Cortex of kidney (tissue), 1 donor: ENCODE measurements at places on chromosomes 12 and 14.

DNA sequence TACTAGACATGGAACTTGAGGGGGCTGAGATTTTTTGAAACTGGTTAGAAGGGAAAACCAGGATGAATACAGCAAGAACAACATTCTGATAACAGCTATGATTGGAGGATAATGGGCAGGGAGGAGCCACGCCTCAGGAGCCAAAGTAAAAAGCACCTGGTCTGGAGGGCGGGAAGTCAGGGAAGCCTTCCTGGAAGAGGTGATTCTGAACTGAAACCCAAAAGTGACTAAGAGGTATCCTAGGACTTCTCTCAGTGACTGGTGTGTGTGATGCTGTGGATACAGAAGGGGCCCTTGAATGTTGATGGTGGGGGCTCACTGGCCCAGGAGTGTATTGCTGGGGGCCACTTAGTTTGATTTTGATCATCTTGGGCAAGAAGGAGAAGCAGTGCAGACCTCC lies 18.8 kb upstream of the GPR68 start:
- DNase-seq: no peak

GRCh38 chr14:50063876-50064420 lies 52.4 kb downstream of the VCPKMT start:
- DNase-seq: no peak

DNA sequence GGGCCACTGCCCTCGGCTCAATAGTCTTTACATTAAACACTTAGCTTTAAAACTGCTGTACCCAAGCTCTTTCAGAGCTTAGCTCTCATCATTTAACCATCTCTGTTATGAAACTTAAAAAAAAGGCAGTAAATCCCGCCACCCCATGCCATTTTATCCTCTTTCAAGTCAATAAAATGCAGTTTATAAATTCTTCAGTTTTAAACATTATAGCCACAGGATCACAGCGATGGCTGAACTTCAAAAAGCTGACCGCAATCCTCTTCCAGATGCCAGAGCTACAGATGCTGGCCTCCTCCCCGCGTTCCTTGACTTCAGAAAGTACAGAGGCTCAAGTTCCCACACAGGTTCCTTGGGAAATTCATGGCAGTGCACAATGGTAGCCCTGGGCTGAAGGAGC lies 4.2 kb downstream of the OR10G3 start:
- no peak for DNase-seq

- no peak for DNase-seq
These were observed 121.5 kb downstream of the SLC15A5 start for GRCh38 chr12:16155938-16156337.

- DNase-seq: no peak
These were observed 184.8 kb downstream of the SPTSSA start for GRCh38 chr14:34277191-34277590.

GRCh38 chr14:53951627-53952303 lies 4.9 kb downstream of the BMP4 start:
- no peak for DNase-seq

- DNase-seq: no peak
These were observed 146.6 kb upstream of the PLEKHG7 start for GRCh38 chr12:92556141-92556540.

DNA sequence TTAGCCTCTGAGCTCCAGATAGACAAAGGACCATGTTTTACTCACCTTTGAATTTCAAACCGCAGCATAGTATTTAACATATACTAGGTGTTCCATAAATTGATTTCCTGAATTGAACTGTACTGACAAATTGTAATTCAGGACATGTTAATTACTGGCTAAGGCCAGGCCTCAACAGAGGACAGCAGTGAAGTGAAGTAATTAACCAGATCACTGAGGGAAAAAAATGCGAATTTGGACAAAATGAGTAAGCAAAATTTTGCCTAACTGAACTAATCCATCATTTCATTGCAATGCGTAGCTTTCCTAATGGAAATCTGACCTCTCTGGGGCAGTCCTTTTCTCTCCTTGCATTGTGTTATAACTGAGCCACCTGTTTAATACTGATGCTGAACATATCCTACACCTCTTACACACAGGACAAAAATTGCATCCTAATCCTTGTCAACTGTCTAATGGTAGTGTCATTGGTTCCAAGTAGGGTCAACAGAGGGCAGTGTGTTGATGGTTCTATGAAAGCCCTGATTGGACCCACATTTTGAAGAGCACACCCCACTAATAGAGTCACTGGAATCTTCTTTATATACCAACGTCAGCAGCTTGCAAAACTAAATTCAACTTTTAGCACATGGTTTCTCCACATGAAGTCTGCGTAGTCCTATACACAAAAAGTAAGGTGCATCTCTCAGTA lies 148.4 kb downstream of the SLC25A21 start:
- no peak for DNase-seq

DNA sequence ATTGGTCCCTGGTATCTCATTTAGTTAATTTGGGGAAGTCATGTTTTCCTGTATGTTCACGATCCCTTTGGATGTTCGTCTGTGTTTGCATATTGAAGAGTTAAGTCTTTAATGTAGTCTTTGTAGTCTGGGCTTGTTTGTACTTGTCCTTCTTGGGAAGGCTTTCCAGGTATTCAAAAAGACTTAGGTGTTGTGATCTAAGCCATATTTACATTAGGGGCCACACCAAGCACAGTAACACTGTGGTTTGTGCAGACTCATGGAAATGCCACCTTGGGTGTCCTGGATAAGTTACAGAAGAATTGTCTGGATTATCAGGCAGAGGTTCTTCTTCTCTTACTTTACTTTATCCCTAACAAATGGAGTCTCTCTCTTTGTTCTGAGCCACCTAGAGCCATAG lies 380.3 kb downstream of the CCER1 start:
- DNase-seq: no peak

DNA sequence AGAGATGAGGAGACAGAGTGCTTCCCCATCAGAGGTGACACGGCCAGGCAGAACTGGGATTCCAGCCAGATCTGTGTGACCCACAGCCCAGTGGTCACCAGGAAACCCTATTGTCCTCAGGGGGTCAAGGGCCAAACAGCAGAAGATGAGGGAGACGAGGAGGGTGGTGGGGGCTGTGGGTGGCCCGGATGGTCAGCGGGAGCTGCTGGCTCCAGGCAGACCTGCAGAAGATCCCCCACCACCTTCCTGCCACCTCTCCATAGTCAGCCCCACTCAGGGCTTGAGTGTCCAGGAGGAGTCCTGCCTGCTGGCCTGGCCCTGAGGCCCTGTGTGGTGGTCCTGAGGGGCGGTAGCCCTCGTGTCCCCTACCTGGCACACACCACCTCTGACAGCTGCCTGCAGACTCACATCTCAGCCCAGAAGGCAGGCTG lies 136.8 kb downstream of the CALM1 start:
- DNase-seq: no peak

- no peak for DNase-seq
These were observed 375.7 kb downstream of the NELL2 start for GRCh38 chr12:44500423-44500822.

- no peak for DNase-seq
These were observed 411.0 kb upstream of the OR4E1 start for GRCh38 chr14:22084393-22085281.

- no peak for DNase-seq
These were observed 14.5 kb upstream of the PWP1 start for GRCh38 chr12:107670999-107671643.

DNA sequence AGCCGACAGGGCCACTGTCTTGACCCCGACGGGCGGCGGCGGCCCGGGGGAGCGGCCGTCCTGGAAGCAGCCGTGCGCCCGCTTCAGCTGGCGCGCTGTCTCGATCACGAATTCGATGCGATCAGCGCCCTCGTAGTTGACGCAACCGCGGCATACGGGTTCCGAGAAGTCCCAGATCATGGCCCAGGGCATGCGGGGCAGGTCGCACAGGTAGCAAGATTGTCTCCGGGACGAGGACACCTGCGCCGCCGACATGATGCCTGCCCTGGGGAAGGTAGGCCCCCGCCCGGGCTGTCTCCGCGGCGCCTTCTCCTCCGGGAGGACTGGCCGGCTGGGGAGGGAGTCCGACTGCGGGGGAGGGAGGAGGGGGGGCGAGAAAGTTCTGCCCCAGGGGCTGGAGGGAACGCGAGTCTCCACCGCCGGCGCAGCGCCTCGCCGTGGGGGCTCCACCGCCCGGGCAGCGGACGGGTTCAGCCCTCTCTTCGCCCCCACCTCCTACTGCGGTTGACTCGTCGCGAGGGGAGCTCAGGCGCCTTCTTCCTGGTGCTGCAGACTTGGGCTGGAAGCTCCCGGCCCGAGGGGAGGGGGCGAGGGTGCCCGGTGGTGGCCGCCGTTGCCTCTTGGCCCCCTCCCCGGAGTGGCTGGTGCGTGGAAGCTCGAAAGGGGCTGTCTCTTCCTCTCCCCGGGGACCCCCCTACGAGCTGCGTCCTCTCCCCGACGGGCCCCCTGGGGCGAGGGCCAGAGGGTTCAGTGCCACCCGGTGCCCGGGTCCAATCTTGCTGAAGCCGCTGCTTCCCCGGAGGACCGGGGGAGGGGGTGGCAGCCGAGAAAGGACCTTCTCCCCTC lies 747 bp downstream of the IRF2BPL start:
- DNase-seq: no peak

- no peak for DNase-seq
These were observed 15.2 kb downstream of the NAA30 start for GRCh38 chr14:57405562-57405961.

GRCh38 chr14:56027916-56028712 lies 90.1 kb upstream of the PELI2 start:
- DNase-seq: no peak

DNA sequence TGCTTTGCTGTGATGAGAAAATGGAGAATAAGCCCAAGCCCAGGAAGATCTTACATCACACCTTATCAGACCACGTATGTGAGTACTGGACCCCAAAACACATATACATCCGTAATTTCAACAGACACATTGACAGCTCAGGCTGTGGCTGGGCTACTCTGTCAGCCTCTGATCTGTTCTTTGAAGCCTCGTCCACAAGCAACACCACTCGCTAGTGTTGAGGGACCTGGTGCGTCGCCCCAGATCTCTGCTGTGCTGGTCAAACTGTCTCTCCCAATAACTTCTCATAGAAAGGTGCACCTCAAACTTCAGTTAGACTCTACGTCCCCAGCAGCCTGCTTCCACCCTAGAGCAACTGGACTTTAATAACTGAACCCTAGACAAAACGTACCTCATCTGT lies 10.6 kb upstream of the SFSWAP start:
- DNase-seq: no peak

- no peak for DNase-seq
These were observed 38.6 kb downstream of the BTG1 start for GRCh38 chr12:92107094-92107493.

- DNase-seq: no peak
These were observed 29.1 kb downstream of the COCH start for GRCh38 chr14:30903285-30904124.

- no peak for DNase-seq
These were observed 29.5 kb downstream of the MEG3 start for GRCh38 chr14:100855256-100855930.

- DNase-seq: no peak
These were observed 62.6 kb upstream of the VASH1 start for GRCh38 chr14:76698631-76699030.

- DNase-seq: no peak
These were observed 7.6 kb downstream of the CEP170B start for GRCh38 chr14:104872469-104873341.

DNA sequence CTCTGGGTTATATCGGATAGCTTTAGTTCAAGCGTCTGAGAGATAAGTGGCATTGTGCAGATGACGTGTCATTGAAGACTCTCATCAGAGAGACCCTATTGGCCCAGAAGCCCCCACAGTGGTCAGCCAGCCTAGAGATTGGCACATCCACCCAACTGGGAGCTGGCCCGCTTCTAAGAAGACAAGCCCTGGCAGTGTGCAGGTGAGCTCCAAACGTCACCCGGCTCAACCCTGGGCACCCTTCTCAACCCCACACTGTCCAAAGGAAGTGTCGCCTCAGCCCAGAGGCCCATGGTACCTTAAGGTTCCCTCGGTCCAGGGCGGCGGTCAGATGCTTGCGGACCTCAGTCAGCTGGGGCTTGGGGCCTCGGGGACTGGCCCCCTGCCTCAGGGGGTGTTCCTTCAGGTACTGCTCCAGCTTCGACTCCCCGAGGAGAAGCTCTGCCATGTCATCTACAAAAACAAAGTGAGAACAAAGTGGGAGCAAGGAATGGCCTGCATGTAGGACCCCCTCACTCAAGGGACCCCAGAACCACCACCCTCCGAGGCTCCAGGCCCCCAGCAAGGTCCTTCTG lies 30.3 kb downstream of the TTC7B start:
- DNase-seq: no peak

- no peak for DNase-seq
These were observed 11.7 kb upstream of the RAB21 start for GRCh38 chr12:71742998-71743397.

DNA sequence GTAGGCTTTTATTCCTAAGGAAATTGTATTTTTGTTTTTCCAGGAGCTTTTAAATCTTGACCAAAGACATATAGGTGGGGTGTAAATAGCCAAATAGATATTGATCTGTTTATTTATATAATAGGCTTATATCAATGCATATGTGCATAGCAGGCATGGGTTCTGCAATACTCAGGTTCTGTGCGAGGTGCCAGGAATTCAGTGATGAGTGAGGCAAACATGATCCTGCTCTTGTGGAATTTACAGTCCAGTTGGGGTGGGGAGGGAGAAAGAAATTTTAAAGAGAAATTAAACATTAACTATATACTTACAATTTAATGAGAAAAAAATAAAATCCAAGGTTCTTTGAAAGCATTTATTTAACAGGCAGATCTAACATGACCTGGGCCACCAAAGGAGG lies 160.3 kb upstream of the HIF1A start:
- DNase-seq: no peak

DNA sequence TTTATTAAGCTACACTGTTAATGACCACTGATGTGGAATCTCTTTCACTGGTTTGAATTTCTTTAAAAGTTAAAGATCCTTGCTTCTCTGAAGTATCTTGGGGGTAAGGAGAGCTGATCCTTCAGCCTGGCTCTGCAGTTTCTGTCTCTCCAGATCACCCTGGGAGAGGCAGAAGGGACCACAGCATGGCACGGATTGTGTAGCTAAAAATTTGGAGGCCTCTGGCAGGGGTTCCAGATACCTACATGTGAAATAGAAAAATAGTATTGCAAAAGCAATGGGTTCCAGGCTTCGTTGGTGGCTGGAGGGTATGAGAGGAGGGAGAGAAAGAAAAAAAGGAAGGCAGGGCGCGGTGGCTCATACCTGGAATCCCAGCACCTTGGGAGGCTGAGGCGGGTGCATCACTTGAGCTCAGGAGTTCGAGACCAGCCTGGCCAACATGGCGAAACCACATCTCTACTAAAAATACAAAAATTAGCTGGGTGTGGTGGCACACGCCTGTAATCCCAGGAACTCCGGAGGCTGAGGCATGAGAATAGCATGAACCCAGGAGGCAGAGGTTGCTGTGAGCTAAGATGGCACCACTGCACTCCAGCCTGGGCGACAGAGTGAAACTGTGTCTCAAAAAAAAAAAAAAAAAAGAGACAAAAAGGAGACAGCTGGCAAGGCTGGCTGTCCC lies 3.4 kb downstream of the CHST11 start:
- DNase-seq: no peak
